ENCODE measurements at places on chromosomes 11 and 22. TPM values are rescaled to one million over a fixed set of nuclear protein-coding genes. Genes with fewer than 3 reads are reported as not detected.

KCNC1 gene
- total RNA-seq: not detected

SCGB1D2 gene
- total RNA-seq: not detected

MMP1 gene
- 5.6 TPM for total RNA-seq

PDE3B gene
- total RNA-seq: 0.98 TPM

RNF215 gene
- total RNA-seq: 18.2 TPM

TEF gene
- total RNA-seq: 5.5 TPM

MMP8 gene
- total RNA-seq: 0.72 TPM

GPHA2 gene
- total RNA-seq: not detected

USP2 gene
- total RNA-seq: 1.8 TPM

DDI1 gene
- not detected for total RNA-seq

SERPIND1 gene
- total RNA-seq: 0.49 TPM

RASGRP2 gene
- not detected for total RNA-seq

MYH9 gene
- 155 TPM for total RNA-seq

IL10RA gene
- total RNA-seq: 2.2 TPM

MRPL48 gene
- 67.3 TPM for total RNA-seq

UBQLN3 gene
- not detected for total RNA-seq

TESMIN gene
- total RNA-seq: 4.0 TPM

TRIM22 gene
- 1.3 TPM for total RNA-seq

PKNOX2 gene
- 1.2 TPM for total RNA-seq

SLC6A5 gene
- not detected for total RNA-seq

PIK3IP1 gene
- 0.05 TPM for total RNA-seq

PGA4 gene
- total RNA-seq: not detected

CELF1 gene
- total RNA-seq: 105 TPM

APOBEC3F gene
- 3.5 TPM for total RNA-seq

INS gene
- total RNA-seq: not detected

All from A375 (cell line).